AG08396 (cell line): ENCODE measurements at places on chromosomes 11 and 22.

- DNase-seq = no peak
These were observed 32.8 kb downstream of the KCNQ1OT1 start for GRCh38 chr11:2666828-2667570.

GRCh38 chr11:119897046-119897440 is 168.0 kb upstream of the NECTIN1 start:
- no peak for DNase-seq

GRCh38 chr11:7677071-7677470 is 3.8 kb upstream of the CYB5R2 start:
- no peak for DNase-seq

GRCh38 chr11:100865443-100866065 is 178.5 kb downstream of the ARHGAP42 start:
- no peak for DNase-seq

DNA sequence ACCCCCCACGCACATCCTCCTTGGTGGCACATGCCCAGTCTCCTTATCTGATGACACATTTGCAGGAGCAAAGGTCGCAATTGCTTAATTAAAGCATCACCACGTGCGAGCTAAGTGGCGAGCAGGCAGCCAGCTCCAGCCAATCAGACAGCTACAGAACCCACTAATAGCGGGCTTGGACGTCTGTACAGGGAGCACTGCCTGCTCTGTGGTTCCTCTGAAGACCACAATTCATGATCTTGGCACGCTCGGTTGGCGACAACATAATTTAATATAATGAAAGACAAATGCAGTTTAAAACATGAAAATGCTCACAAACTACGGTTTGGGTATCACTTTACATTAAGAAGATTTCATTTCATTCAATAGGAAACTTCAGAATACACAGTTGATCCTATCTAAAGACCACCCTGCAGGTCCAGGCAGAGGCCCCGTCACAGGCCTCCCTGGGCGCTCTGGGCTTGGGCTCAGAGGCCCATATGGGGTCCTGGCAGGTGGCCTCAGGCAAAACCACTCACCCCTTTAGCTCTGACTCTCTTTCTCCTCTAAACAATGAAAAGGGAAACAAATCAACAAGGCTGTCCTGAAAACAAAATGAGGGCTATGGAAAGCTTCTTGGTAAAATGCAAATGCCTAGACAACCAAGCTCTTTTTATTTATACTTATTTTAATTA is 10.4 kb downstream of the PACSIN2 start:
- DNase-seq = no peak

DNA sequence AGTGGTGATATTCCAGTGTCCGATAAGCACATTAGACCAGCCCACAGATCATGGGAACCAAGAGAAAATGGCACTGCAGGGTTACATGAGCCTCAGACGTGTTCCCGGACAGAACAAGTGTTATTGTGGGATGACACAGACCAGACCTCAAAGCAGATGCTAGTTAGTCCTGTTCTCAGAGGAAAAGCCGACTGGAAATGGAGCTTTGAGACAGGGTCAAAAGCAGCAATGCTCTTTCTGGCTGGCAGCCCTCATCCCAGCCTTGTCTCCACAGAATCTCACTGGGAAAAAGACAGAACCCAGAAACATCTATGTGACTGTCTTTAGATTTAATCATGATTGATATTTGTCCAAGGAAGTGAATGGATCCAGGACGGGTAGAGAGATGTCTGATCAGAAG is 506.8 kb downstream of the INSC start:
- DNase-seq = no peak

GRCh38 chr22:31870890-31871289 is 73.4 kb upstream of the YWHAH start:
- DNase-seq = peak; percentile 74

GRCh38 chr22:19900707-19901436 is 40.7 kb upstream of the COMT start:
- no peak for DNase-seq

DNA sequence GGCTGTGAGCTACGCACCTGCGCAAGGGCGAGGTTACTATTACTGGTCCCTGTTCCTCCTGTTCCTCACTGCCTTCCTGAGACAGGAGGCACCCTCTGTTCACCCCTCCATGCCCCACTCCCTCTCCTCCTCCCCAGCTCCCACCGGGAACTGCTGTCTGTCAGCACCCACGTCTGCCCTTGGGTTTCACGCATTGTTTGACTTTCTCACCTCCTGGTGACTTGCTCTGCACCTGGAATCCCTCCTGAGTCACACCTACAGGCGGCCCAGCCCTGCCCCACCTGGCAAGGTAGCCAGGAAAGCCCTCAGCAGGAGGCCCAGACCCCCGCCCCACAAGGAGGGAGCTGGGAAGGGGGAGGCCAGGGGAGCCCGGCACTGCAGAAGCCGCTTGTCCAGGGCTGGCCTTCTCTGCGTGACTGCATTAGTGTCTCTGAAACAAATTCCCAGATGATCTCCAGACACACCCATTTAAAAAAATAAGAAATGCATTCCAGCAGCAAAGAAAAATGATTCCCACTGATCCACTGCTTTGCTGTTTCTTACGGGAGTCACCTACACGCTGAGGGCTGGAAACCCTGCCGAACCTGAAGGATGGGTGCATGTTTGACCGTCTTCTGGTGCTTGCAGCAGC is 86.4 kb downstream of the CELSR1 start:
- no peak for DNase-seq

- DNase-seq = peak; percentile 31
These were observed 26.1 kb upstream of the LDHA start for GRCh38 chr11:18368221-18368620.

DNA sequence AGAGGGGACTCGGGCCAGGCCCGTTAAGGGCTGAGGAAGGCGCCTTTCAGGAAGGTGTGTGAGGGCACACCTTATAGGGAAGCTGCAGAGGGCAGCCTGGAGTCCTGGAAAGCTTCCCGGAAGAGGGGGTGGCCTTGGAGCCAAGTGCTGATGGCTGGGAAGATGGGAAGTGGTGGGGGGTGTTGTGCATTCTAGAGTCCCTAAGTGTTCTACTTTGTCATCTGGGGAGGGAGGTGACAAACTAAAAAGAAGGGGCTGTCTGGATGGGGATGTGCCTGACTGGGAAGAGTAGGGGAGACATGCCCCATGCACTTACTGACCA is 6.8 kb downstream of the ZDHHC8 start:
- no peak for DNase-seq

GRCh38 chr11:115539844-115540243 is 35.6 kb upstream of the CADM1 start:
- DNase-seq = no peak

DNA sequence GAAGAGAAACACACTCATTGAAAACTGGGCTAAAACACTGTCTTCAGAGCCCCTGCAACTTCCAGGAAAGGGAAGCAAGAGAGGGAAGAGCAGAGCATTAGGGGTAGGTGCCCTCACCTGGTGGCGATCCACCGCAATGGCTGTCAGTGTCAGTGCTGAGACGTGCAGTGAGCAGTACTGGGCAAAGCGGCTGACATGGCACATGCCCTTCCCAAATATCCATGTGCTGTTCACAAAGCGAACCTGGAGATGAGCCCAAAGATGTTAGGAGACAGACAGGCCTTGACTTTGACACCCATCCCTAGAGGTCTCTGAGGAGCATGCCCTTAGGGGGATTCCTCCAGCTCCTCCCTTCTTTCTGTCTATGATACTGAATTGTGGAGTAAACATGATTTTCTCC is 4.9 kb downstream of the GPR83 start:
- DNase-seq = no peak
